ENCODE measurements at places on chromosomes 12 and 14.

- no peak for DNase-seq
Measured at GRCh38 chr14:99745307-99745951, 47.8 kb upstream of the EML1 start.

- DNase-seq, result no peak
Measured at GRCh38 chr14:36942522-36943245, 229.7 kb downstream of the SLC25A21 start.

- no peak for DNase-seq
Measured at GRCh38 chr12:129941618-129942017, 37.8 kb upstream of the TMEM132D start.

DNA sequence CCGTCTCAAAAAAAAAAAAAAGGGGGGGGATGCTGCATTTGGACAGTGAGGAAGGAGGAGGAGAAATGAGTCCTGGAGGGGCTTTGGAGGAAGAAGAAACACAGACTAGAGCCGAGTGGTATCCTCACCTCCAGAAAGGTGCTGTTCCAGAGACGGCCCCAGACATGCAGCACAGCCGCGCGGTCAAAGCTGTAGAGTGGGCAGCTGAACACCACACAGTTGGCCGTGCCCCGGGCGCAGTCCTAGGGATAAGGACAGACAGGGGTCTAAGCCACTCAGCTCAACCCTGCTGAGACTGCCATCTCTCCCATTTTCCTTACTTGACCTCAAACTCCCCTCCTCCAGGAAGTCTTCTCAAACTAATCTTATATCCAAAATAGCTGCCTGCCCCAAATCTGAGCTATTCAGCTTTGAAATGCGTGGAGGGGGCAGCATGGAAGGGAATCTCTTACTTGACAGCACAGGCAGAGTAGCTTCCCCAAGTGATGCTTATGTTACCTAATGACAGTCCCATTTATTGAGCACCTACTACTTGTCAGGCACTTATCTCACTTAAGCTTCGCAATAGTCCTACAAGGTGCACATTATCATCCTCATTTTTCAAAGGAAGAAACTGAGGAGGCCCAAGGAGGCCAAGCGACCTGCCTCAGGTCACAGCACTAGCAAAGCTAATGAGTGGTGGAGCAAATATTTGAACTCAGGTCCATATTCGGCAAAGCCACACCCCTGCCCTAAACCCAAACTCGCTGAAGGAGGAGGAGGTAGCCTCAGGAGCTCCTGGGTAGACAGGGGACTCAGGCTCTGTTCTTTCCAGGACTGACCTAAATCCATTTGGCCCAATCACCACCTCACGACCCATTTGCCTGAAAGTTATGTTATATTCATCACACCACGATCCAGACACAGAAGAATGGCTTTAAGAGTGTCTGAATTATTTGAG, 18.7 kb downstream of the ITGA7 start:
- DNase-seq, result no peak

GRCh38 chr14:86003998-86004397, 474.1 kb downstream of the FLRT2 start:
- no peak for DNase-seq

Measured in DMS 273 treated with DMSO at 0.1 percent for 48 hours (cell line).